ENCODE measurements at places on chromosomes 12 and 14.

DNA sequence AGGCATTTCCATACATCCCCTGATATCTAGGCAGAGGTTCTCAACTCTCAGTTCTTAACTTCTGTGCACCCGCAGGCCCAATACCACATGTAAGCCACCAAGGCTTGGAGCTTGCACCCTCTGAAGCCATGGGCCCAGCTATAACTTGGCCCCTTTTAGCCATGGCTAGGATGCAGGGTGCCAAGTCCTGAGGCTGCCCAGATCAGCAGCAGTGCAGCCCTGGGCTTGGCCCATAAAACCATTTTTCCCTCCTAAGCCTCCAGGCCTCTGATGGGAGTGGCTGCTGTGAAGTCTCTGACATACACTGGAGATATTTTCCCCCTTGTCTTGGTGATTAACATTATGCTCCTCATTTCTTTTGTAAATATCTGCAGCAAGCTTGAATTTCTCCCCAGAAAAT, 110.3 kb upstream of the CNTN1 start:
- no peak for DNase-seq

- no peak for DNase-seq
Observed at GRCh38 chr14:19974844-19975243, 547 bp upstream of the OR4K15 start.

DNA sequence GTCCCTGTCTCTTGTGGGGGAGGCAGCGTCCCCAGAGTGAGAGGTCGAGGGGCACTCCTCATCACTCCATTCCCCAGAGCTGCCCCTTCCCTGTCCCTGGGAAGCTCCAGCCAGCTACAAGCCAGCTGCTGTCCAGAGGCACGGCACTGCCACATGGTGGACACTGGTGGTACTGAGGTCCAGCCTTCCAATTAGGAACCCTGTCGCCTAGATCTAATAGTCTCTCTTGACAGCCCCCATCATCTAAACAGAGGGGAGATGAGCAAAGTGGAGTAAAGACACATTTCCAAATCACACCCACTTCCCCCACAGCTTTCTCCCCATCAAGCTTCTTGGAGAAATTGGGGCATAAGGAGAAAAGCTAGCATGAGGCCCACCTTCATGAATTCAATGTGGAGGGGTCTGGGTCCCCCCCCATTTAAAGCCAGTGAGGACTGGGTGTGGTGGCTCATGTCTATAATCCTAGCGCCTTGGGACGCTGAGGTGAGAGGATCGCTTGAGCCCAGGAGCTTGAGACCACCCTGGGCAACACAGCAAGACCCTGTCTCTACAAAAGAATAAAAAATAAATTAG, 2.1 kb upstream of the INHBE start:
- peak; percentile 61 for DNase-seq

DNA sequence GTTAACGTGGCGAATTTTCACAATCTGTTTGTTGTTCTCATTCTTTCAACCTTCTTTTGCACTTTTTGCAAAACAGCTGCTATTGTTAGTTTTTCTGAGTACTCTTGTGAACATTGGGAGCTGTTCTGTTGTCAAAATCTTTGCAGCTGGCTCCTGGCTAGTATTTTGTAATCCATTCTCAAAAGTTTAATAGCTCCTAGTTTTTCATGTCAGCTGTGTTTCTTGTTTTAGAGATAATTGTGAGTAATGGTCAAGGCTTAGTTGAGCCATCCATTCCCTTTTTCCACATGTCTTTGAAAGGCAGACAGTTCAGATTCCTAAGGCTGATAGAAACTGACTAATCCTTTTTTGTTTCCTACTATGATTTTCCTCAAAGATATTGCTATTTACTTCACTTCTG, 39.1 kb upstream of the CRADD start:
- DNase-seq, result no peak

DNA sequence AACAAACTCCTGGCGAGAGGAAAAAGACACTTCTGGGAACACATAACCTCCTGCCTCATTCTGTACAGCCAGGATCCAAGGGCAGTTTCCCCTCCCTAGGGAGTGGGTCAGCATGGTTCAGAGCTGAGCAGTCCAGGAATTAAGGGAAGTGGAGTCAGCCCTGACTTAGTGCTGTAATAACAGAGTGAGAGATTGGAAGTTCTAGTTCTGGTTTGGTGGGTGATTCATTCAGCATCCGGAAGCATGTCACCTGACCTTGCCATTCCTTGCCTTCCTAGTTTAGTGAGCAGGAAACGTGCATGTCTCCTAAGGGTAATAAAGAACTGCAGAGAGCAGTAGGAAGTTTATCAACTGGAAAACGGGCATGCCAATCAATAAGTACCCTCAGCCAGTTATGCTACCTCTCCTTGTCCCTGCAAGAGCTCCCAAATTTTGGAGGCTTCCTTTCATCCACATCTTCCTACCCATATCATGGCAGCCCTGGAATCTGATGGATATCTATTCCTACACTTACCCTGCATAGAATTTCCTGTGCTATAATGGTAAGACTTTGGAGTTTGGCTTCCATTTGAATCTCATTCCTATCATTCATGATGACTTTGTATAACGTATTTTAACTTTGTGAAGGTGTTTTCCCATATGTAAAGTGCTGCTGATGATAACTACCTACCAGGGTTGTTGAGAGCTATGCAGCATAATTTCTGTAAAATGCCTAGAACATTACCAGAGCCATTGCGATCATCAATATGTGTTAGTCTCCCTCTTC, 28.5 kb upstream of the MAGOHB start:
- DNase-seq, result no peak

DNA sequence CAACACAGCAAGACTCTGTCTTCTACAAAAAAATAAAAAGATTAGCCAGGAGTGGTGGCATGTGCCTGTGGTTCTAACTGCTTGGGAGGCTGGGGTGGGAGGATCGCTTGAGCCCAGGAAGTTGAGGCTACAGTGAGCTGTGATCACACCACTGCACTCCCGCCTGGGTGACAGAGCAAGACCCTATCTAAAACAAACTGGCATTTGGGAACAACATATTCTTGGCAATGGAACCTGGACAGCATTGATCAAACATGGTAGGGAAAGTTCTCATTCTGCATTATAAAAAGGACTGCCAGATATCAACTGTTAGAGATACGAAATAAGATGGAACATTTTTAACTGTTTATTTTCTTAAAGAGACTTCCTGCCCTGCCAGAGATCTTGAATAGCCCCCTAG, 81.5 kb downstream of the PPP2R5C start:
- DNase-seq, result no peak

- DNase-seq, result no peak
Observed at GRCh38 chr14:85528897-85529631, 880 bp upstream of the FLRT2 start.

DNA sequence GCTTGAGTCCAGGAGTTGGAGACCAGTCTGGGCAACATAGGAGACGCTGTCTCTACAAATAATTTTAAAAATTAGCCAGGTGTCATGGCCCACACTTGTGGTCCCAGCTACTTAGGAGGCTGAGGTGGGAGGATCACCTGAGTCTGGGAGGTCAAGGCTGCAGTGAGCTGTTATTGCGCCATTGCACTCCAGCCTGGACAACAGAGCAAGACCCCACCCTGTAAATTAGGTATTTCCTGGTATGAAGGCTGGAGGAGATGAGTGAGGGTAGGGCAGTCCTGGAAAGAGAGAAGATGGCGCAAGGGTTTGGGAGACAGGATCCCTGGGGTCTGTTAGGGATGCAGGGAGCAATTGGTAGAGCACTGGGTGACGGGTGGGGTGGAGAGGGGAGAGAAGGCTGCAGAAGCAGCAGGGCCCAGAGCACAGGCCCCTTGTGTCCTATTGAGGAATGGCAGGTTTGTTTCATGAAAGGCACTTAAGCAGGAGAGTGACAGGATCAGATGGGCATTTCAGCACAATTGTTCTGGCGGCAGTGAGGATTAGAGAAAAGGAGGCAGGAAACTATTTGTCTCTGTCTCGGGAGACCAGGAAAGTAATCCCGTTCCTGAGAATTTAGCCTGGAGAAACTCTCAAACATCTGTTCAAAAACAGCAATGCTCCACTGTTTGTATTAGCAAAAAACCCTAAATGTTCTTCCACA, 47.2 kb upstream of the KTN1 start:
- no peak for DNase-seq

GRCh38 chr12:4975574-4975973, 65.9 kb downstream of the KCNA1 start:
- no peak for DNase-seq

DNA sequence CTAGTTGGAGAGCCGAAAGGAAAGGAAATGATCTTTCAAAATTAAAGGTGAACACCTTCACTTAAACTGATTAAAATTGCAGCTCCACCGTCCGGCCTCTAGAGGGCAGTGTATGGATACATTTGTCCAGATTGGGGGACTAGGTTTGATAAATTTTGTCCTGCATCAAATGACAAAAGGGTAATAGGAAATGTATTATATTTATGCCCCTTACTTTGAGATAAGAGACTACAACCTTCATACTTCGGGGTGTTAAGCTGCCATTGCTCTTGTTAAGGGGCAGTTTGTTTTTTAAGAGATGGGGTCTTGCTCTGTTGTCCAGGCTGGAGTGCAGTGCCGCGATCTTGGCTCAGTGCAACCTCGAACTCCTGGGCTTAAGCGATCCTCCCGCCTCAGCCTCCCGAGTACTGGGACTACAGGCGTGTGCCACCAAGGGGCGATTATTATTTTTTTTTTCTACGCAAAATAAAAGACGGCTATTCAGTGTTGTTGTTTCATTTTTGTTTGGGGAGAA, 818 bp upstream of the SUOX start:
- peak; percentile 61 for DNase-seq

GRCh38 chr12:119090865-119091264, 87.9 kb upstream of the HSPB8 start:
- no peak for DNase-seq

DNA sequence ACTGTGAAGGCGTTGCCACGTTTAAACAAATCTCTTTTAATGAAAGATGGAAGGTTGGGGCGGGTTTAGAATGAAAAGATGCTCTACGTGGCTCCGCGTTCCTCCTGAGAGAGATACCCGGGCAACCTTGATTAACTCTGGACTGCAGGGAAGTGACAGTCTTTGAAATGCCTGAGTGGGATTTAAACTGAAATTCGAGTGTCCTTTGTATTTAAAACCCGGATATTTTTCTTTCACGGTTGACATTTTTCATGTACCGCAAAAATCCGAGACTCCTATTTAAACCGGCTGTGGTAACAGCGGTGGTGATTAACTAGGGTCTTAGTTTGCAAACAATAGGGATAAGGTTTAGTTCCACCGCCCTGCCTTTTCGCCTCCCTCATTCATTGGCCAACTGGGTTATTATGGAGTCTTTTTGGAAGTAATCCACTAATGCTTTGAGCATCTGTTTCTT, 707 bp downstream of the G2E3 start:
- DNase-seq, result no peak

DNA sequence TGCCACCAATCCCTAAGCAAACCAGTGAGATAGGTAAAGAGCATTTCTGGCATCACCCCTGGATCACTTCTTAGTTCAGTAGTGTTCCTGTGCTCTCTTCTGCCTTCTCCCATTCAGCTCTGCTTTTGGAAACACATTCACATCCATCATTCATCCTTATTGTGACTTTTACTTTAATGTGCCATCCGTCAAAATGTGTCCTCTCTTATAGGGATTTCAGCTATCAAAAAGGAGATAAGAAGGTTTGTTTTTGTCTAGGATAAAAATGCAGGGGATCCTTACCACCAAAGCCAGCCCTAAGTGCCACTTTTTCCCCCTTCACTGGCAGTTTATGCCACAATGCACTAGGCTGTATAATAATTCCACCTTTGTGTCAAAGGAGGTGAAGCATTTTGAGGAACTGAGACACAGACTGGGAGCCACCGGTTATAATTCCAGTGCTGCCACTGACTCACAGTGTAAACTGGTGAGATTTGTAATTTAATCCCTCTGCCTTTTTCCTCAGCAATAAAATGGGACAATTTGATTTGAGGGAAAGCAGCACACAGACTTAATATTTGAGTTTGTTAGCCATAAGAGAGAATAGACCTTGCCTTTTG, 158.6 kb downstream of the PAX9 start:
- no peak for DNase-seq

DNA sequence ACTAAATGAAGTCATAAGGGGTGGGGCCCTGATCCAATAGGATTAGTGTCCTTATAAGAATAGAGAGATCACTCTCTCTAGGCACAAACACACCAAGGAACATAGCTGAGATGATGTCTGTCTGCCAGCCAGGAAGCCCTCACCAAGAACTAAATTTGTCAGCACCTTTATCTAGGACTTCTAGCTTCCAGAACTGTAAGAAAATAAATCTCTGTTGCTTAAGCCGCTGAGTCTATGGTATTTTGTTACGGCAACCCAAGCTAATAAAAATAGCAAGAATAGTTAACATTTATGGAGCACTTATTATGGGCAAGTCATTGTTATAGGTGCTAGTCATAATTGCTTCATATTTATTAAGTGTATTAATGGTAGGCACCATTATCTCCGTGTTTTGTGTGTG, 249.6 kb downstream of the MSRB3 start:
- no peak for DNase-seq

GRCh38 chr12:2853626-2854025, 3.2 kb downstream of the TEX52 start:
- DNase-seq, result peak; percentile 51

DNA sequence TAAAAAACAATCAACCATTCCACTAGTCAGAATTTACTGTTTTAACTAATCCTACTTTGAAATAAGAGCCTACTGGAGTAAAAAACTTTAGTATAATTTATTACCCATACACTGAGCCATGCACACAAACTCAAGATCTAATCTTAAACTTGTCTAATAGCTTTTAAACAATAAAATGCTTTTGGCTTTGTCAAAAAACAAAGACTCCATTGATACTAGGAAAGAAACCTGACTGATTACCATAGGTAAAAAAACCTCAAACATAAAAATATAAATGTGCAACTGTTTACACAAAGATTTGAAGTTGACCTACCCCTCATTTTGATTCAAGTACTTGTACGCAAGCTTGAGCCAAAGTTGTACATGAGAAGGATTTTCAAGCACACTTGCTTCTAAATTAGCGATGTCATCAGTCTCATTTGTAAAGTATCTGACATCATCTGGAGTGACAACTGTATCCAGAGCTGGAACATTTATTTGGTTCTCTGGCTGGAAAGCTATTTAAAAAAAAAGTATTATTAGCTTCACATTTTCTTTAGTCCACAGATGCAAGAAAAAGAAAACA, 36.1 kb downstream of the ZFC3H1 start:
- DNase-seq, result no peak

DNA sequence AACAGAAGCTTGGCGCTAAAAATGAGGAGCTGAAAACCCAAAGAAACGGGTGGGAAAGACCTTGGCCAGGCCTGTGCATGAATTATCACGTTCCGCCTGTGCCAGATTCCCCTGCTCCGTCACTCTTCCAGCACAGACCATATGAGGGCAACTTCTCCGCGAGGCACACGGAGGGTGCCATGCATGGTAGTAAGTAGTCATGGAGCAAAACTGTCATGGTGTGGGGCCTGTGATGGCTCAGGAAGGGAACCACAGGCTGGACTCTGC, 148.2 kb downstream of the ANO2 start:
- DNase-seq, result no peak

DNA sequence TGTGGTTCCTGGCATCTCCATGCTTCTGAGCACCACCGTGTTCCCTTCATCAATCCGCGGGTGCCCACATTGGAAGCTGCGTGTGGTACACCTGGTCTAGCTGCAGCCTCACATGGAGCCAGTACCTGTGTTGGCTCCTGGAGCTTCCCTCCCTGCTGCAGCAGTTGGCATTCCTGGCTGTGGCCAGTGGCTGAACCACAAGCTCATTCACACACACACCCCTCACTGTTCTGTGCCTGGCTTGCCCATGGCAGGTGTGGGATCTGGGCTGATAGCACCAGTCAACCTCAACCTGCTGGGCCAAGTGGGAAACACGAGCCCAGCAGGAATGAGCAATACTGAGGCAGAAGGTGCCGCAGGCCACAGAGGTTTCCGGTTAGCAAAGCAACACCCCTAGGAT, 256.2 kb upstream of the LRFN5 start:
- no peak for DNase-seq

GRCh38 chr12:124432376-124432775, 135.0 kb downstream of the NCOR2 start:
- DNase-seq, result no peak

Data from activated naive CD4-positive, alpha-beta T cell treated with Interleukin-2 at 50 U/mL for 16 hours (primary cell).